Inflammatory macrophage treated with lipopolysaccharide for 4 hours (primary cell): ENCODE measurements at places on chromosomes 1 and 21.

DNA sequence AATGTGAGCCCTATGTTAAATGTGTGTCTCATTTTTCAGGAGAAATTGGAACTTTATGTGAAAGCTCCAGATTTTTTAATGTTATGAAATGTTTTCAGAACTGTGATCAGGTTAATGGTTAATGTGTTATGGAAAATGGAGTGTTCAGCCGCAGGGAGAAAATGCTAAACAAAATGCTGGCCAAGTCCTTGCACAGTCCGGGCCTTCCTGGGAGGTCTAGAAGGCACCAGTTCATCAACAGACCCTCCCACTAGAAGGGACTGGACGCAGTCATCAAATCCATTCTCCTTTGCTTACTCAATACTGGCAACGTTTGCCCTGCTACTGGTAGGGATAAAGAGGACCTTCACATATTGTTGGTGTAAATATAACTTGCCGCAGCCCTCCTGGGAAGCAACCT lies 43.4 kb downstream of the VWA5B1 start:
- no peak for DNase-seq

- peak; percentile 79 for DNase-seq
Measured at GRCh38 chr1:185533596-185533995, 200.6 kb upstream of the HMCN1 start.

DNA sequence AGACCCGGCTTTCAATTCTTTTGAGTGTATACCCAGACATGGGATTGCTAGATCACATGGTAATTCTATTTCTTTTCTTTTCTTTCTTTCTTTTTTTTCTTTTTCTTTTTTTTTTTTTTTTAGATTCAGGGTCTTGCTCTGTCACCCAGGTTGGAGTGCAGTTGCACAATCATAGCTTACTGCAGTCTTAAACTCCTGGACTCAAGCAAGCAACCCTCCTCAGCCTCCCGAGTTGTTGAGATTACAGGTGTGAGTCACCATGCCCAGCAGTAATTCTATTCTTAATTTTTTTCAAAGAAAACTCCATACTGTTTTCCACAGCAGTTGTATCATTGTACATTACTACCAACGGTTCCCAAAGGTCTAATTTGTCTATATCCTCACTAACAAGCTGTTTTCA lies 13.5 kb upstream of the RNF186 start:
- DNase-seq = no peak

- no peak for DNase-seq
Measured at GRCh38 chr1:175944591-175944990, 201.2 kb upstream of the TNR start.

DNA sequence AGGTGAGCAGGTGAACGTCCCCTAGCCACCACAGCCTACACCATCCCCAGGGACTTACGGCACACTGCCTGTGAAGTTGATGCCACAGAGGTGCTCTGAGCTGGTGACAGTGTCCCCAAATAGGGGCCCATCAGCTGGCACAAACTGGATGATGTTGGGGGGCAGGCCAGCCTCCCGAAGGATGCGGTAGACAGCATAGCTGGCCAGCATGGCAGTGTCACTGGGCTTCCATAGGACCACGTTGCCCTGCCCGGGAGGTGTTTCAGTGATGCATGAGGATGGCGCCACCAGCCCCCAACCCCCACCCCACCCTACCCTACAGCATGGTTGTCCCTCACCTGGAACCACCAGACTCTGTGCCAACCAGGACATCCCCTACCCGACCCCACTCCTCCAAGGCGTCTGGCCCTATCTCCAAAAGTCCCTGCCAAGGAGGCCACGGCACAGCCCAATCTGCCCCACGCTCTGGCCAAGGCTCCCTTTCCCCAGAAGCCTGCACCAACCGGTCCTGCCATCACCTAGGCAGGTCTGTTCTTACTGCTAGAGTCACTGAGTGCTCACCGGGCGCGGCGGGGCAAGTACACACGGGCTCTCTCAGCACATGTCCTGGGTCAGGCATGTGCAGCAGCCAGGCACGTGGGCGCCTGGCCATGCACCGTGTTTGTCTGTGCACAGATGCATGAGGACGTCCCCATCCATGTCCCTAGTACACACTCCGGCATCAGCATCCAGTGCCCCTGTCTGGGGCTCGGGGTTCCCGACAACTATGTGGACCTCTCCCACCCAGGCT lies 20.5 kb downstream of the ALDH4A1 start:
- DNase-seq = no peak

DNA sequence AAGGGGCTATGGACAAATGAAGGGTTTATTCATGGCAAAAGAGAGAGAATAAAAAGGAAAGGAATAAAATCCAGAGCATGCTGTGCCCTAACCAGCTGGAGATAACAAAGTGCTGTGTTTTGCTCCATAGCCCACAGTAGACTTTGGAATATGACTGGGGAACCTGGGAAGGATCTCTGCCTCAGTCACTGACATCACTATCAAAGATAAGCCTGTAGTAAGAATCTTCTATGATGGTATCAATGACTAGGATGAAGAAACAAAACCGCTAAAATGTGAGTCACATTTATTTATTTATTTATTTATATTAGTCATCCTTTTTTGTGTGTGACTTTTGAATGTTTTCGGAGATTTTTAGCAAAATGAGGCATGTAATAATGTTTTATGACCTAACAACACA lies 56.3 kb downstream of the NVL start:
- DNase-seq = no peak

DNA sequence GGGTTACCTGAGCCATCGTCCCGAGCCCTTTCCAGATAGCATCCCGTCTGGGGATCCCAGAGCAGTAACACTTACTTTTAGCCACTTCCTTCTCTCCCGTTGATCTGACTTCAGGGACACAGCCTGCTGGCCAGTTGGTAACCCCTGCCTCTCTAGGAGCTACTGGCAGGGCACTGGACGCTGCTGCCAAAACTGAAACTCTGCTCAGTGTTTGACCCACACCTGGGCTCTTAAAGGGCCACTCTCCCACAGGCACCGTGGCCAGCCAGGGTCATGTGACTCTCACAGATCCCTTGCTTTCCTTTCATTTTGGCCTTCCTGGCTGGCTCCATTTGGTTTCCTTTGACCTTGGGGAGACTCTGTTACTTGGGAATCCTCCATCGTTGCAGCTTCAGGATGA lies at the start of gene PIGR:
PIGR (minus strand) TSS at position 206 of the 400 bp plus-strand sequence. CDS start 5,935 bp downstream, outside the sequence.
- no peak for DNase-seq

- no peak for DNase-seq
Measured at GRCh38 chr1:32330558-32331151, 5.4 kb downstream of the MARCKSL1 start.

DNA sequence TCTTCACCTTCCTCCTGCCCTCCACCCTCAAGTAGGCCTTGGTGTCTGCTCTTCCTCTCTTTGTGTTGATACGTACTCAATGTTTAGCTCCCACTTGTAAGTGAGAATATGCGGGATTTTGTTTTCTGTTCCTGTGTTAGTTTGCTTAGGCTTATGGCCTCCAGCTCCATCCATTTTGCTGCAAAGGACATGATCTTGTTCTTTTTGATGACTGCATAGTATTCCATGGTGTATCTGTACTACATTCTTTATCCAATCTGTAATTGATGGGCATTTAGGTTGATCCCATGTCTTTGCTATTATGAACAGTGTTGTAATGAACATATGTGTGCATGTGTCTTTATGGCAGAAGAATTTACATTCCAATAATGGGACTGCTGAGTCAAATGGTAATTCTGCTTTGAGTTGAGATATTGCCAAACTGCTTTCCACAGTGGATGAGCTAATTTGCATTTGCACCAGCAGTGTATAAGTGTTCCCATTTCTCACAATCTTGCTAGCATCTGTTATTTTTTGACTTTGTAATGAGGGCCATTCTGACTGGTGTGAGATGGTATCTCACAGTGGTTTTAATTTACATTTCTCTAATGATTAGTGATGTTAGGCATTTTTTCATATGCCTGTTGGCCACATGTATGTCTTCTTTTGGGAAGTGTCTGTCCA lies 272.7 kb downstream of the SDCCAG8 start:
- no peak for DNase-seq

GRCh38 chr1:150843474-150843873 lies 32.9 kb downstream of the ARNT start:
- peak; percentile 10 for DNase-seq

- no peak for DNase-seq
Measured at GRCh38 chr21:26795866-26796329, 49.3 kb downstream of the ADAMTS1 start.

GRCh38 chr1:204348722-204349121 lies 11.0 kb downstream of the PLEKHA6 start:
- no peak for DNase-seq

DNA sequence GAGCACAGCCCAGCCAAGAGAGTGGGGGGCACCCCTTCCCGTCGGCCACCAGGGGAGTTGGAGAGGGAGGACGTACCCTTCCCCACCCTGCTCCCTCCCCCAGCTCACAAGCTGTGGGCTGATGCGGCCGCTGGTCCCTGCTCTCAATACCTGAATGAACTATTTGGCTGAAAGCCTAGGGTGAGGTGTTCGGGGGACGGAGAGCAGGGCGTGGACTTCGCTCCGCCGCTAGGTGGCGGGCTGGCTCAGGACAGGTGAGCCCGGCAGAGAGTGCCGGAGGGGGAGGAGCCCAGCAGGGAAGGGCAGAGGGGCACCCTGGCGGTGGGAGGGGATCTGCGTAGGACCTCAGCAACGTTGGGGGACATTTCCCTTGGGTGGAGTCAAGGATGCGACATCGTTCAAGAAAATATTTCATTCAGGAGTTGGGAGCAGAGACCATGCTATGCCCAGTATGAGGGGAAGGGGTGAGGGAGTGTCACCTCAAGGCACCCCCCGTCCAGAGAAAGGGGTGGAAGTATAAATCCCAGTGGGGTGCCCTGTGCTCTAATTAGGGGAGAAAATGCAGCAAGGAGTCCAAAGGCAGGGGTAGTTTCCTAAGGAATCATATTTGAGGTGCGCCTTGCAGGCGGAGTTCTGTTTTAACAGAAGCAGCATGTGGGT lies 12.0 kb upstream of the RHBG start:
- peak; percentile 27 for DNase-seq

GRCh38 chr1:234226113-234226818 lies 147.0 kb upstream of the COA6 start:
- DNase-seq = no peak

GRCh38 chr1:44289530-44289929 lies 65.5 kb downstream of the ERI3 start:
- no peak for DNase-seq

- DNase-seq = no peak
Measured at GRCh38 chr1:43552813-43553212, 22.1 kb downstream of the PTPRF start.

- DNase-seq = no peak
Measured at GRCh38 chr21:39660191-39660980, 47.6 kb downstream of the B3GALT5 start.

- peak; percentile 91 for DNase-seq
Measured at GRCh38 chr1:207172885-207173284, 68.9 kb downstream of the C4BPA start.

DNA sequence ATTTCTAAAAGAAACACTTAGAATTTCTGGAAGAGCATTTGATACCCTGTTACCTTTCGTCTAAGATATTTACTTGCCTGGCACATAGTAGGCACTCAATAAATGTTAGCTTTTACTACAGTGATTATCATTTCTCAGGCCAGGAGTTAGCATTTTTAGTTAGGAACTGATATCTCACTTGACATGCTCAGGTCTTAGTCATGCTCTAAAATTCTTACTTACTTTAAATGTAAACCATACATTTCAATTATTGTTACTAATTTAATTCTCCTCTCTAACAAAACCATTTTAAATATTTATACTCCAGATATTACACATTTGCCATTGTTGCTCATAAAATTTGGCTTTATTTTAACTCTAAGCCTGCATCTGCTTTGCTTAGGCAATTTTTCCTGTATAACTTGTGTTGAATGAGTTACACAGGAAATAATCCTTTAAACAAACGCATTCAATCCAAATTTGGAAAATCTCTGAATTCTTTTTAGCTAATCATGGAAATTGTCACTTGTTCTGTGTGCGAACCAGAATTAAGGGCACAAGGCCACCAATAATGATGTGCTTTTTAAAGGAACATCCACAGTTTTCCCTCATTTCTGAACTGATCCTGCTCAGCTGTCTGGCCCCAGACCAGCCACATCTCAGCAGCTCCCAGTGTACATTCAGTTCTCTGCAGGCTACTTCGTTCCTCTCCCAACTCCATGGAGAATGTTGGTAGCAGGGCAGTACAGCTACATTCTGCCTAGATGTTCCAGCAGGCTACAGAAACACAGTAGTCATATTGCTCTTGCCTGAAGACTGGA lies 15.6 kb downstream of the NIBAN1 start:
- DNase-seq = no peak

DNA sequence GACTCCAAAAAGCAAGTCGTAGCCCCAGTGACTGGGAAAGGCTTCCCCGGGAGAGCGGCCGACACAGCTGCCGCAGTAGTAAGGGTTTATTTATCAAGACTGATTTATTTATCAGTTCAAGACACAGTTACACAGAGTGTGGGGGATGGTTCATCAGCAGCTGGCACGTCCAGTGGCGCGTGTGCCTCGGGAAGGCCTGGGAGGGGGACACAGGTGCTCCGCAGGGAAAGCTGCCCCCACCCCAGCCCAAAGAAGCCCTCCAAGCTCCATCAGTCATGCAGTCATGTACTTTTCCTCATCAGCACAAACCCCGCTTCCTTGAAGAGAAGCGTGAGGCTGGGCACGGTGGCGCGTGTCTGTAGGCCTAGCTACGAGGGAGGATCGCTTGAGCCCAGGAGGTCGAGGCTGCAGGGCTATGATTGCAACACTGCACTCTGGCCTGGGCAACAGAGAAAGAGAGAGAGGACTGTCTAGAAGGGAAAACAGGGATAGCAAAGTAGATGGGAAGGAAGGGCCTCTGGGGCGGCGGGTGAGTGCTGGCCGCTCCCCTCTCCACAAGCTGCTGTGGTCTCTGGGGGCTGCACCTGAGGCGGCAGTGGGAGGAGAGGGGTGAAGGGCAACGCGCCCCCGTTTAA lies 53.2 kb downstream of the PRKCZ start:
- DNase-seq = no peak

DNA sequence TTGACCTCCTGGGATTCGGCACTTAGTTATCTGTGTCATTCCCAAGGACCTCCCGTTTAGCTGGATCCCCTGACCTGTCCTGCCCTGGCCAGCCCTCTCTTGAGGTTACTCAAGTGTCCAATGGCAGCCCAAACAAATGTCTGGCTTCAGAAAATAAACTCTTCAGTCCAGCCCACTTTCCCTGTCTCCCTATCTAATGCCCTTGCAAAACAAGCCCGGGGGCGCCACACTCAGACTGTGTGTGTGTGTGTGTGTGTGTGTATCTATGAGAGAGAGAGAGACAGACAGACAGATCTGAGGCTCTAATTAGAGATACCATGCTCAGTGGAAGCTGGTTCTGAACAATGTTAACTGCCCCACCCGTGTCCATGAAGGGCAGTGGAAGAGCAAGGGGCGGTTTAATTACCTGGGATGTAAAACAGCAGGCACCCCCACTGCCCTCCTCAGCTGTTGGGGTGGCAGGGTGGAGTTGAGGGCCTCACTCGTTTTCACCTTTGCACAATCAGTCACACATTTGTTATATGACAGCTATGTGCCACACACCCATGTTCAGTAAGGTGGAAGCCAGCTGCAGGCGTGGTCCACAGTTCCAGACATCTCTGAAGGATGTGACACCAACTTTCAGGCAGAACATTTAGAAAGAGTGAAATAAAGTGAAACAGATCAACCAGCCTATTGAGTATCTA lies 57.4 kb downstream of the B3GALT5 start:
- no peak for DNase-seq

GRCh38 chr1:49048188-49048587 lies 271.5 kb upstream of the BEND5 start:
- DNase-seq = no peak

- DNase-seq = no peak
Measured at GRCh38 chr1:248627971-248628844, 6.7 kb downstream of the OR2T11 start.
